ENCODE measurements at places on chromosomes 2 and 18.
A peak's percentile ranks its signal among the peaks of the same experiment; 100 is the strongest.

DNA sequence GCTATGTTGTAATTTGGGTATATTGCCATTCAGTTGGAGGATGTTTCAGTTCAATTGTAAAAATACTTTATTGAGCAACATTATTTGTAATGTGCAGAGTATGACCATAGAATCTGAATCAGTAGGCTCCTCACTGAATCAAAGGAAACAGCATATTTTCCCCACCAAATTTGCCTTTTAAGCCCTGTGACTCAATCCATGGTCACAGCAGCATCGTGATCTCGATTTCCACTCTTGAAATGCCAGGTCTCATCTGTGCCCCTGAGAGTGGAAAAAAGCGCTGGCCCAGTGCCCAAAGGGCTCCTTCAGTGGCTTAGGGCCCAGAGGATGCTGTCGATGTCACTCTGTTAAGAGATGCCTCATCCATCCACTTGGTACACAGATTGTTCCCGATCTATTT, 57.5 kb downstream of the FHOD3 start:
- no peak for DNase-seq

DNA sequence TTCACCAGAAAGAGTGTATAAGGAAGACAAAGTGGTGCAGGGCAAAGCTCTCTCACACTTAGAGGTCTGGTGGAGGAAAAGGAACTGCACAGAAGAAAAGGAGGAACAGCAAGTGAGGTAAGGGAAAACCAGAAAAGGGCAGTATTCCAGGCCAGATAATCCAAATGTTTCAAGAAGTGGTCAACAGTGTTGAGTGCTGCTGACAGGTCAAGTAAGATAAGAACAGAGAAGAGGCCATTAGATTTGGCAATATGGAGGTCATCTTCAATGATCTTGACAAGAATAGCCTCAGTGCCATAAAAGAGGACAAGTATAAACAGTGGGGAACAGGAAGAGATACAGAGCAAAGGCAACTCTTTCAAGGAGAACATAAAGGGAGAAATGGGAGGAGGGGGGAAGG, 15.0 kb downstream of the ADD2 start:
- no peak for DNase-seq

DNA sequence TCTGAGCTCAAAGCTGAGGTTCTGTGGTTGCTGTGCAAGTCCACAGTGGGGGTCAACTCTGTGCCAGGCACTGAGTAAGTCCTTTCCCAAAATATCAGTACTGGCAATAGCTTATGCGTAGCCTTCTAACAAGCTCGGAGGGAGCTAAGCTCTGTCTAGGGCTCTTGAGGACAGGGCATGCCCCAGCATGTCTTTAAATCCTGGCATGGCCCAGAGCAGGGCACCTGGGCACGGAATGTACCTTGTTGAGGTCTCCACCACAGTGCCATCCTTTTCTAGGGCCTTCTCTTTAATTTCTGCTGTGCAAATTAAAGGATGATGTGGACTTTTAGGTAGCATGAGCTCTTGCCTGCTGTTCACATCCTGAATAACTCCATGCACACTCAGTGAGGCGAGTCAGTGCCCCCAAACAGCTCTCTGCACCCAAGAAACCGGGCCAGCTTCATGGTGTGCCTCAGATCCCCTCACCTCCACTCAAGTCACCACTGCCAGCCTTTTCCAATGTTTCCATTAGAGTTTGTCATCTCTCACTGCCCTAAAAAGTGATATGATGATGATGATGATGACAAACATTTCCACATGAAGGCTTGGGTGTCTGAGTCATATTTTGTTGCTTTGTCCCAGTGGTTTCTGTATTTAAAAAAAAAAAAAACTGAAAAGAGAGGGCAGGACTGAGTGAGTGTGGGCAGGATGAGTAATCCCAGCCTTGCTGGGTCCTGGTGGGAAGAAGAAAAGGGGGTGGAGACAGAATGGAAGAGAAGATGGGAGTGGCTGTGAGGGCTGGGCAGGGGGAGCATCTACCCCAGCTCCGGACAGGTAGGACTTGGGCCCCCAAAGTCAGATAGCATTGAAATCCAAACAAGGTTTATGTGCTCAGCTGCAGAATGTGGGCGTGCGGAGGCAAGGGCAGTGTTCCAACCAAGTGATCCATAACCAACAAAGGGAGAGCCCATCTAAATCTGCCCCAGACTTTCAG, 78.9 kb downstream of the ZBTB7C start:
- DNase-seq, result no peak

DNA sequence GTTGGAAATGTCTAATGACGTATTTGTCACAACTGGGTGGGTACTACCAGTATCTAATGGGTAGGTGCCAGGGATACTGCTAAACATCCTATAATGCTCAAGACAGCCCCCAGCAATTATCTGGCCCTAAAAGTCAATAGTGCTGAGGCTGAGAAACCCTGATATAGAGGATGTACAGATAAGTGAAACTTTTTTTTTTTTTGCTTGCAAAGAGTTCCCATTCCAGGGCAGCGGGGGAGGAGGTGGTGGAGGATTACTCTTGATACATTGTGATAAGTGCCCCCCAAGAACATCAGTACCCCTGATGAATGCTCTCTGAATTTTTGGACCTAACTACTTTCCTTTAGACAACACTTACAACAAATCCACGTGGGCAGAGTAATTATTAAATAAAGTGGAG, 329.7 kb upstream of the SPRED2 start:
- DNase-seq, result no peak

DNA sequence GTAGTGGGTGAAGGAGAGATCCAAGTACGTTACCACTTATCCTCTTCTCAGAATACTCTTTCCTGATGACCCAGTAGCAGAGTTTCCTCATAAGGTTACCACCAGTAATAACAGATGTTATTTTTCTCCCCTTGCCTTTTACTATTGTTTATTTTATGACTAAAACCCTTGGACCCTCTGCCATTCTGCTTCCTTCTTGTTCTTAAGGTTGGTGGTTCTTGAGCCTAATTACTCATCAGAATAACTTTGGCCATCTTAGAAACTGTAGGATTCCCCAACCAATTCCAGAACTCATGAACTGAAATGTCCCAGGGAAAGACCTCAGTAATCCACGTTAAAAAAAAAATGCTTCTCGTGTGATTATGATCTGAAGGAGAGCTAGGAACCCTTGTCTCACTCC, 64.9 kb downstream of the CHST9 start:
- no peak for DNase-seq

GRCh38 chr2:56287974-56288373, 104.2 kb downstream of the CCDC85A start:
- no peak for DNase-seq

- no peak for DNase-seq
Observed at GRCh38 chr2:182456784-182457183, 29.9 kb upstream of the PDE1A start.

GRCh38 chr18:74679006-74679678, 81.5 kb downstream of the ZNF407 start:
- no peak for DNase-seq

DNA sequence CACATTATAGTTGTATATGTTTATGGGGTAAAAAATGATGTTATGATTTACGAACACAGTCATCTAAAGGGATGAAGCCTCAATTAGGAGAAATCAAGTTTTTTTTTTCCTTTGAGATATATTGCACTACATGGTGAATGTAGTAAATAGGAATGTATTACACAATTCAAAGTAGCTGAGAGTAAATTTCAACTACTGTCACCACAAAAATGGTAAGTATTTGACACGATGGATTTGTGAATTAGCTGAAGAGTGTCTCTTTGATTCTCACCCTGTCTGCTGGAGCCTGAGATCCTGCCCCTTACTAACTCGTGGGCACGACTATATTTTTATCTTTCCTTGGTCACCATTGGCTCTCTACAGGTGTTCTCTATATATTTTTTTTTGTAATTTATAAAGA, 540.4 kb upstream of the DSEL start:
- no peak for DNase-seq

DNA sequence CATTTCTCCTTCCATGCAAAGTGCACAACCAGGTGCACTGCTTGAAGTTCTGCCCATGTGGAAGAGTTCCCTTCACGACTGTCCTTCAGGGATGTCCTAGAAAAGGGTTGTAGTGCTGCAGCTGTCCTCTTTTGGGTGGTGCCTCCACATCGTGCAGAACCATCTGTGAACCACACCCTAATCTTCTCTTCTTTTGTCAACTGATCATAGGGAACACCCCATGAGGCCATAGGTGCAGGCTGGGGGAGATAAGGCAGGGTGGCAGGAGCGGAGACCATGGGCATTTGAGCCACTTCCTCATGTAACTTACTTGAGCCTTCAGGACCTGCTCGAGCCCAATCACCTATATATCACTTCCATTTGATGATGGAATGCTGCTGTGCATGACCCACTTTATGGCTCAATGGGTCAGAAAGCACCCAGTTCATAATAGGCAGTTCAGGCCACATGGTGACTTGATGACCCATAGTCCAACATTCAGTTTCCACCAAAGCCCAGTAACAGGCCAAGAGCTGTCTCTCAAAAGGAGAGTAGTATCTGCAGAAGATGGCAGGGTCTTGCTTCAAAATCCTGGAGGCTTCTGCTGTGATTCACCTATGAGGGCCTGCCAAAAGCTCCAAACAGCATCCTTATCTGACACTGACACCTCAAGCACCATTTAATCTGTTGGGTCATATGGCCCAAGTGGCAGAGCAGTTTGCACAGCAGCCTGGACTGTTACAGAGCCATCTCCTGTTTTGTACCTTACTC, 84.7 kb upstream of the CYRIA start:
- no peak for DNase-seq

- no peak for DNase-seq
Observed at GRCh38 chr2:230129343-230129742, 60.6 kb upstream of the SLC16A14 start.

DNA sequence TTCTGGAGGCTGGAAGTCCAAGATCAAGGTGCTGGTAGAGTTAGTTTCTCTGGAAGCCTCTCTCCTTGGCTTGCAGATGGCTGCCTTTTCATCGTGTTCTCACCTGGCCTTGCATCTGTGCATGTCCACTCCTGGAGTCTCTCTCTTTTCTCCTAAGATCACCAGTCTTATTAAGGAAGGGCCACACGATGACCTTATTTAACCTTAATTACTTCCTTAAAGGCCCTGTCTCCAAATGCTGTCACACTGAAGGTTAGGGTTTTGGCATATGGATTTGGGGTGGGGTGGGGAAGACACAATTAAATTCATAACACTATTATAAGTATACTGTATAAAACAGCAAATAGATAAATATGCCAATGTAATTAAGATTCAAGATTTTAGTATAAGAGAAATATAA, 402.4 kb upstream of the HS6ST1 start:
- no peak for DNase-seq

GRCh38 chr2:64792300-64792699, 138.6 kb upstream of the SERTAD2 start:
- no peak for DNase-seq

- DNase-seq, result peak; percentile 43
Observed at GRCh38 chr18:76875390-76876325, 53.3 kb downstream of the ZNF236 start.

DNA sequence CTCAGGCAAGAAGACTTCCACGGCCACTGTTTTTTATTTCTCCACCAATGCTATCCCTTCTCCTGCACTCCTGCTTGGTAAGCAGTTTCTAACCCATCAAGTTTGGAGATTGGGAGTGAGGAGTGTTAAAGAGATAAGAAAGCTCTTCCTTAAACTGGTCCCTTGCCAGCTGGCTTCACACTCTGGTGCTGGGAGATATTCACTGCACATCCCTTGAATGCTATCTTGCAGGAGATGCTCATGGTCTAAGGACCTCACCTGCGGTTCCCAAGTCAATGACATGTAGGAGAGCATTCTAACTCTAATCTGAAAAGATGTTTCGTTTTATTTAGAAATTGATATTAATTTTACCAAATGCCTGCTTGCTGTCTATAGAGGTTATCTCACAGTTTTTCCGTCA, 28.2 kb upstream of the CYRIA start:
- DNase-seq, result no peak

DNA sequence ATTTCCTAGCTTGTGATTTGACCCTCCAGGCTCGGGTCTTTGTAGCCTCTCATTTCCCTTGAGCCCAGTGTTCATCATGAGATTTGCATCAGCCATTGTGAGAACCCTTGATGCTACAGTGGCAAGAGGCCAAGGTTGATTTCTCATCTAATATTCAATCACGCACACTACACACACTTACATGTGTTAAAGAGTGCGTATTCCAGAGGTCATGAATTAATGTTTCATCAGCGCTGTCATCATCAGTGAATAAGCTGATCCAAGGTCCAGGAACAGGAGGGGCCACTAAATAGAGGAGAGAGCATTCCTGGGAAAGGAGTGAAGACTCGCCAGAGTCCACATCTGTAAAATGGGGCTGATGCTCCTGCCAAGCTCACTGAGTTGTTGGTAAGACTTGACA, 276.1 kb upstream of the SIX2 start:
- no peak for DNase-seq

DNA sequence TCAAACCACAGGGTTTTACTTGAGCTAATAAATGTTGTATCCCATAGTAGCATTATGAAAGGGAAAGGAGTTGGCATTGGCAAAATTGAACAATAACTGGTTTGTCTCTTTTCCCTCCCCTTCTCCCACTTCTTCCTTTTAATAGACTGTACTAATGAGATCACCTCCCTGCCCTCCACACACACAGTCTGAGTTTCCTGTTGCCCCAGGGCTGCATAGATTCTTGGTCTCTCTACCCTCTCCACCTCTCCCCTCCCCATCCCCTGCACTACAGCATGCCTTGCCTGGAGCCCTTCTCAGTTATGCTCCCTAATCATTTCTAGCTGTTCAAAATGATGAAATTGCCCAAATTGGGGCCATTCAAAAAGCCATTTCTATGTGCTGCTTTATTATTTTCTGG, 37.2 kb upstream of the NEMP2 start:
- no peak for DNase-seq

- no peak for DNase-seq
Observed at GRCh38 chr18:22828171-22828570, 105.0 kb upstream of the RBBP8 start.
